ENCODE measurements at places on chromosomes 6 and 20.

- no peak for DNase-seq
Observed at GRCh38 chr6:55836945-55837344, 38.4 kb downstream of the BMP5 start.

DNA sequence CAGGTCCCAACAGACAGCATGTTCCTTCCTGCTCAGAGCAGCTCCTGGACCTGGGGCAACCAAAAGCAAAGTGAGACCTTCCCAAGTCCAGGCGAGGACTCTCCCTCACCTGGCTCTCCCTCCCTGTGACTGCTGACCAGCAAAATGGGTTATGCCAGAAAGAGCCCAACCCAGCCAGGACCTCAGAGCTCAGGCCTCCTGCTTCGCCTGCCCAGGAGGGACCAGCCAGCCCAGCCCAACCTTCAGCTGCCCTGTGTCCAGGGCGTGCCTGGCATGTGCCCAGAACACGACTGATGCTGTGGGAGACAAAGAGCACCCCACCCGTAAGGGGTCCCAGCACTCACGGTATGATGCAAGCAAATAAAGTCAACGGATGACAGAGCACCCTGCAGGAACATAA, 74.0 kb upstream of the CST7 start:
- no peak for DNase-seq

GRCh38 chr6:110233770-110234374, 53.6 kb downstream of the CDC40 start:
- no peak for DNase-seq

GRCh38 chr6:52375780-52376556, 14.0 kb downstream of the PAQR8 start:
- DNase-seq = no peak

GRCh38 chr20:6053776-6054688, at the start of gene LRRN4:
Gene LRRN4, minus strand, starts transcription at chr20:6054060. Its CDS starts 1,261 bp downstream, at chr20:6052799.
- DNase-seq = no peak

GRCh38 chr20:45164906-45165305, 9.8 kb upstream of the PI3 start:
- DNase-seq = no peak

DNA sequence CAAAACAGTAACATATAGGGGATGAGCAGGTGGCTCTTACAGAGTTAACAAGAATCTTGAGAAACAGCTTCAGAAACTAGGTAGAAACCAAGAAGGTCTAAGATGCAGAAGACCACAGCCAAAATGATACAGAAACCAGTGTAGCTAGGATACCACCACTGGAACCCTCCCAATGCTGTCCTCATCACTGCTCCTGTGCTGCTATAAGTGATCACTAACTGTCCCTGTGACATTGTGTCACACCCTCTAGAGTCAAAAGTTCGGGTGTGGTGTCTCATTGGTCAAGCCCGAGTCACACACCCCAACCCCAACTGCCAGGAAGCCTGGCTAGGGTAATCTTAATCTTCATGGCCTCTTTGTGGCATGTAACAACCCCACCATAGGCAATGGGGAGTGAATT, 153.1 kb downstream of the RCAN2 start:
- no peak for DNase-seq

DNA sequence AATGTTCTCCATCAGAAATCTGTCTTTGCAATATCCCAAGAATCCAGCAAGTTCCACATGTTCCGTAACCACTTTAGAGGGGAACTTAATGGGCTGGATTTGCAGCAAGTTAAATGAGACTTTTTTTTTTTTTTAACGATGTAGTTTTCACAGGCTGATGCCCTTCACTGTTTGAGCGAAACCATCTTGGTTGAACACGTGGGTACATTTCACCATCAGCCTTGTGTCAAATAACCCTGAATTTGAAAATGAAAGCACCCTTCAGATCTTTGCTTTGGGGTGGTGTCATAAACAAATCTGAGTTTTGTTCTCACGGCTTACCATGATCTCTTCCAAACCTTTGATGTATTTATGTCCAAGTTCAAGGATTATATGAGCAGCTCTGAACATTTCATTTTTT, 73.7 kb upstream of the EXOC2 start:
- DNase-seq = no peak

DNA sequence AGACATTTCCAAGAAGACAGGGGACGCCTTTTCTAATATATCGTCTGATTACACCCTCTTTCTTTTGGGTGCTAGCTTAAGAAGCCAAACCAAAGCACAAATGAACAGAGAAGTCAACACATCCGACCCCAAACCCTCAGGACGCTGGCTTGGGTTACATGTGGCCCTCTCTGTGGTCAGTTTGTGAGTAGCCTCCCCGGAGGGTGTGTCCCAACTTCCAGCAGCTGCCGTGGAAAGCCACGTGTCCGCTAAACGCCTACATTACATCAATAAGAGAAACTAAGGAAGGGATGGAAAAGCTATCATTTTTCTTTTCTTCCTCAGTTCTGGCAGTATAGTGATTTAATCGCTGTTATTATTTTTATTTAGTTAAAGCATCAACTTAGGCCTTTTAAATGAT, 487 bp upstream of the BMP6 start:
- no peak for DNase-seq

GRCh38 chr6:42471142-42471541, 19.4 kb upstream of the TRERF1 start:
- no peak for DNase-seq

DNA sequence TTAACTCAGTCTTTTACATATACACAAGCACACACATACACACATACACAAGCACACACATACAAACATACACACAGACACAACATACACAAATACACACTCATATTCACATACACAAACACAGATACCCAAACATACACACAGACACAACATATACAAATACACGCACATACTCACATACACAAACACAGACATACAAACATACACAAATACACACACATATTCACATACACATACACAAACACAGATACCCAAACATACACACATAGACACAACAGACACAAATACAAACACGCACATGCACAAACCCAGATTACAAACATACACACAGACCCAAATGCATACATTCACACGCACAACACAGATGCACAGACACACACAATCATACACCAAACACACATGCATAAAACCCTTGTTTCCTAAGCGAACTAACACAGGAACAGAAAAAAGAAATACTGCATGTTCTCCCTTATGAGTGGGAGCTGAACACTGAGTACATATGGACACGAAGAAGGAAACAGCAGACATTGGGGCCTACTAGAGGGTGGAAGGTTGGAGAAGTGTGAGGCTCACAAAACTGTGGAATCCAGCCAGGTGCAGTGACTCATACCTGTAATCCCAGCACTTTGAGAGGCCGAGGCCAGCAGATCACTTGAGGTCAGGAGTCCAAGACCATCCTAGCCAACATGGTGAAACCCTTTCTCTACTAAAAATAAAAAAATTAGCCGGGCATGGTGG, 34.2 kb downstream of the PIM1 start:
- DNase-seq = no peak

GRCh38 chr6:56370127-56370540, 122.8 kb upstream of the COL21A1 start:
- DNase-seq = peak; percentile 78

DNA sequence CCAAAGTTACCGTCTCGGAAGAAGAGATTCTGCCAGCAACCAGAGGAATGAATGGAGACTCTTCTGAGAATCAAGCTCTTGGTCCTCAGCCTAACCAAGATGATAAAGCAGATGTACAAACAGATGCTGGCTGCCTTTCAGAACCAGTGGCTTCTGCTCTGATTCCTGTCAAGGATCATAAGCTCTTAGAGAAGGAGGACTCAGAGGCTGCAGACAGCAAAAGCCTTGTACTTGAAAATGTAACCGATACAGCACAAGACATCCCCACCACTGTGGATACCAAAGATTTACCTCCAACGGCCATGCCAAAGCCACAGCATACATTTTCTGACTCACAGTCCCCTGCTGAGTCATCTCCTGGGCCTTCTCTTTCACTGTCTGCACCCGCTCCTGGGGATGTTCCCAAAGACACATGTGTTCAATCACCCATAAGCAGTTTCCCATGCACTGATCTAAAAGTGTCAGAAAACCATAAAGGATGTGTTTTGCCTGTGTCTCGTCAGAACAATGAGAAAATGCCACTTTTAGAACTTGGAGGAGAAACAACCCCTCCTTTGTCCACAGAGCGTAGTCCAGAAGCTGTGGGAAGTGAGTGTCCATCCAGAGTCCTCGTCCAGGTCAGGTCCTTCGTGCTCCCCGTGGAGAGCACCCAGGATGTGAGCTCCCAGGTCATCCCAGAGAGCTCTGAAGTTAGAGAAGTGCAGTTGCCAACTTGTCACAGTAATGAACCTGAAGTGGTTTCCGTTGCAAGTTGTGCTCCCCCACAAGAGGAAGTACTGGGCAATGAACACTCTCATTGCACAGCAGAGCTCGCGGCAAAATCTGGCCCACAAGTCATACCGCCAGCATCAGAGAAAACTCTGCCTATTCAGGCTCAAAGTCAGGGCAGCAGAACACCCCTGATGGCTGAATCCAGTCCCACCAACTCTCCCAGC, 109.6 kb downstream of the RTN4IP1 start:
- DNase-seq = no peak

- no peak for DNase-seq
Observed at GRCh38 chr20:56855708-56856107, 226.6 kb downstream of the TFAP2C start.

All from NCI-H1930 (cell line).